ENCODE measurements at places on chromosomes 5 and 9.

DNA sequence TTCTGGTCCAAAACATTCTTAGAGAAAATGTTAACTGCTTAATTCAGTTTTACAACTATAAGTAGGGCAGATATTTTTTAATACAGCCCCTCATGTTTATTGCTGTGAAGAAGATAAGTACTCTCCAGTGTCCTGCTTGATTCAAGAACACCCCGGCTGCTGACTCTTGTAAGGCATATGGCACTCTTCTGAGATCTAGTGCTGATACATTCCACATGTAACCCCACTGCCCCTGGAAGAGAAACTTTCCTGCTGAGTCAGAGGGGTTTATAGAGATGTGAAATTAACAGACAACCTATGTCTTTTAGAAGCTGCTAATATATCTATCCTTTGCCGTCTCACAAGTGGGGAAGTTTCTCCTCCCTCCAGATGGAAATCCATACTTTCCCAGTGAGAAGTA lies 1.0 kb upstream of the MINAR2 start:
- DNase-seq, result no peak

GRCh38 chr5:81760521-81760920 lies 9.6 kb upstream of the SSBP2 start:
- no peak for DNase-seq

GRCh38 chr9:88870627-88871026 lies 120.6 kb upstream of the S1PR3 start:
- DNase-seq, result no peak

- DNase-seq, result no peak
Measured at GRCh38 chr9:120032639-120033038, 547.3 kb downstream of the CDK5RAP2 start.

- DNase-seq, result no peak
Measured at GRCh38 chr5:51961154-51961562, 577.9 kb downstream of the ISL1 start.

- DNase-seq, result no peak
Measured at GRCh38 chr5:140037012-140037411, 6.1 kb downstream of the NRG2 start.
